CD4-positive, alpha-beta T cell treated with Interleukin-15 for 1 hour (primary cell): ENCODE measurements at places on chromosomes 4 and X.

- DNase-seq: peak; percentile 87
These were observed 36.8 kb downstream of the RTL5 start for GRCh38 chrX:72094894-72095293.

- DNase-seq: no peak
These were observed 7.9 kb downstream of the PDLIM5 start for GRCh38 chr4:94459462-94460161.

GRCh38 chr4:1983846-1984405, 24.8 kb downstream of the NELFA start:
- no peak for DNase-seq

DNA sequence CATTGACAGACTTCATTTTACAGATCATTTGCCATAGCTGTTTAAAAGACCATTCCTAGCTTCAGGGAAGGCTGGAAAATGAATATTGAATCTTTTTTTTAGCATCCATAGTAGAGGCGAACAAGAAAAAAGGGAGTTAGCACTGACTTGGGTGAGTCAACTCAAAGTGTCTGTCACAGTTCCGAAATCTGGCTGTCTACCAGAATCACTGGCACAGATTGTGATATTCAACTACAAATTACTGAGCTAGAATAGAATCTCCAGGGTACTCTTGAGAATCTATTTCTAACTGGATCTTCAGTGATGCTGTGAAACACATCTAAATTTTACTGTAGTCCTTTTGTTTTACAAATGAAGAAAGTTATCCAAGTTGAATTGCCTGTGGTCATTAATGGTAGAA, 31.5 kb downstream of the SEC24B start:
- no peak for DNase-seq

DNA sequence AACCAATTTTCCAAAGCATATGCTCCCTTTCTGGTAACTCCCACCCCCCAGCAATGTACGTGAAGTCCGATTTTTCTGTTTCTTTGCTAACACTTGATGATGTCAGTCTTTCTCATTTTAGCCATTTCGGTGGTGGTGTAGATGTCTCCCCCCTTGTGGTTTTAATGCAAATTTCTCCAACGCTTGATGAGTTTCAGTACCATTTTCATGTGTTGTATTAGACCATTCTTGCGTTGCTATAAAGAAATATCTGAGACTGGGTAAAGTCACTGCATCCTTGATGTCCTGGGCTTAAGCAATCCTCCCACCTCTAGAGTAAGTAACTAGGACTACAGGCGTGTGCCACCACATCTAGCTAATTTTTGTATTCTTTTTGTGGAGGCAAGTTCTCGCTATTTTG, 148.4 kb upstream of the VCX3A start:
- DNase-seq: no peak

- no peak for DNase-seq
These were observed 67.4 kb downstream of the FGFBP1 start for GRCh38 chr4:15870921-15871664.

DNA sequence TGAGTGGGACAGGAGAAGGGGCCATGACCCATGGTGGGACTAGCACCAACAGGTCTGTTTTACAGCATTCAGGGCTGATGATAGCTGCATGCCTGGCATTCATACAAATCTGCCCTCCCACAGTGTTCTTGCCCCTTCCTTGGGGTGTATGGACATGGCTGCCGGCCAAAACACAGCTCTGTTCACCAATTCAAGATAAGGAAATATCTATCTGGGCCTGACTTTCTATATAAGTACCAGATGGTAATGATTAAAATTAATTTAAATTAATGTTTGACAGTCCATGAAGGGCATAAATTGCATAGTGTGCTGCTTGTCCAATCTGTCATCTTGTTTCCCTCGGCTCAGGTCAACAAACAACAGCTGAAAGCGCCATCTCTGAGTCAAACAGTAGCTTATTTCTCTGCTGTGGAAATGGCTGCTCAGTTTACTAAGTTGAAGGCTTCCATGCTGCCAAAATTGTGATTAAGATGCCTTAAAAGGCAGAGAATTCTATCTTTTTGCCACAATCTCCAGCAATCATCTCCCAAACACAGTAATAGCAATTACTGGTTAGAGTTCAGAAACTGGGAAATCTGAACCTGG, 67.0 kb upstream of the TSPAN7 start:
- no peak for DNase-seq

GRCh38 chr4:176400816-176401461, 81.2 kb downstream of the SPCS3 start:
- DNase-seq: no peak
